ENCODE measurements at places on chromosomes 3 and 15.

DNA sequence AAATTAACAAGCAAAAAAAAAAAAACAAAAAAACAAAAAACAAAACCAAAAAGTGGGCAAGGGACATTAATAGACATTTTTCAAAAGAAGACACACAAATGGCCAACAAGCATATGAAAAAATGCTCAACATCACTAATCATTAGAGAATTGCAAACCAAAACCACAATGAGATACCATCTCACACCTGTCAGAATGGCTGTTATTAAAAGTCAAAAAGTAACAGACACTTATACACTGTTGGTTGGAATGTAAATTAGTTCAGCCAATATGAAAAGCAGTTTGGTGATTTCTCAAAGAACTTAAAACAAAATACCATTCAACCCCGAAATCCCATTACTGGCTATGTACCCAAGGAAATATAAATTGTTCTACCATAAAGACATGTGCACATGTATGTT is 222.4 kb upstream of the CD96 start:
- no peak for DNase-seq

DNA sequence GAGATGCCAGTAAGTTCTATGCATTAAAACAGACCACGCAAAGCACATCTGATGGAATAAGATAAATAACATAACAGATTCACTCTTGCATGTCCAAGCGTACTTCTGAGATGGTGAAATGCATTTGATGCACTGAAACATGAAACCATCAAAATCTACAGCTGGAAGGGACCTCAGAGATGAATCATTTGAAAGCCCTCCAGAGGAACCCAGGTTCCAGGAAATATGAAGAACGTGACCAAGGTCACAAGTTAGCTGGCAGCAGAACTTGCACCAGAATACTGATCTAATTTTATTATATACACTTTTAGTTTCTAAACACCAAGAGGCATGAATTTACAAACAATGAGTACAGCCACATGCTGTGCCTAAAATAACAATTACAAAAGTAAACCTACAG is 957.1 kb downstream of the FHIT start:
- DNase-seq = no peak

GRCh38 chr3:30004481-30004880 is 601.9 kb upstream of the TGFBR2 start:
- no peak for DNase-seq

GRCh38 chr3:195238586-195239118 is 32.3 kb downstream of the XXYLT1 start:
- no peak for DNase-seq

- no peak for DNase-seq
Measured at GRCh38 chr3:133443649-133444422, 44.0 kb downstream of the BFSP2 start.

GRCh38 chr3:77898621-77899020 is 858.7 kb downstream of the ROBO2 start:
- no peak for DNase-seq

- DNase-seq = no peak
Measured at GRCh38 chr3:101816215-101817149, 32.8 kb upstream of the NFKBIZ start.

DNA sequence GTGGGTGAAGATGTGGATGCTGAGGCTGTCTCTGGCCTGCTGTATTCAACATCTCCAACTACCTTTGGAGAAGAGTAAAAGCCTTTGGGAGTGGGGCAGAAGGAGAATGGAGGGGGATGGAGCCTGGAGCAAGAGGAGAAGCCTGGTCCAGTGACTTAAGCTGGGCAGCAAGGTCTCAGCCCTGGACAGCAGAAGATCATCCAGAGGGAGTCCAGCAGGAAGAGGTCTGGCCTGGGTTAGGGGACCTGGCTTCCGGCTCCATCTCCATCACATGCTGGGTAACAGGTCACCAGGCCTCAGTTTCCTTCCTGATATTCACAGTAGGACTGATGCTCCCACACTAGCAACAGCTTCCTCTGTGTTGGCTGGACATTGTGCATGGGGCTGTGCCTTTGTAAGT is 3.8 kb upstream of the ISL2 start:
- no peak for DNase-seq

GRCh38 chr15:58473724-58474123 is 41.9 kb downstream of the LIPC start:
- DNase-seq = no peak

- DNase-seq = no peak
Measured at GRCh38 chr3:107523289-107523538, 452 bp downstream of the BBX start.

DNA sequence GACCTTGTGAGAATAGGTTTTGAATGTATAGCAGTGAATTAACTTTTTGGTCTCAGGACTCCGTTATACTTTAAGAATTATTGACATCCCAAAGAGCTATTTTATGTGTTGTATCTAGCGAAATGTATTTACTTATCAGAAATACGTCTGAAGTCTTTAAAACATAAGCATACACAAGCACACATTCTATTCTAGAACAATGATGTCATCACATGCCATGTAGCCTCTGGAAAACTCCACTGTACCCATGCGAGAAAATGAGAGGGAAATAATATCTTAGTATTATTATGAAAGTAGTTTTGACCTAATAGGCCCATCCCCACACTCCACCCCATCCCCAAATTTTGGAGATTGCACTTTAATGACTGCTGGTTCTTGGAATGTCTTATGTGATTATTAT is 1.5 kb downstream of the POLR2M start:
- DNase-seq = no peak

- DNase-seq = peak; percentile 88
Measured at GRCh38 chr3:113659101-113659541, 37.3 kb downstream of the USF3 start.

DNA sequence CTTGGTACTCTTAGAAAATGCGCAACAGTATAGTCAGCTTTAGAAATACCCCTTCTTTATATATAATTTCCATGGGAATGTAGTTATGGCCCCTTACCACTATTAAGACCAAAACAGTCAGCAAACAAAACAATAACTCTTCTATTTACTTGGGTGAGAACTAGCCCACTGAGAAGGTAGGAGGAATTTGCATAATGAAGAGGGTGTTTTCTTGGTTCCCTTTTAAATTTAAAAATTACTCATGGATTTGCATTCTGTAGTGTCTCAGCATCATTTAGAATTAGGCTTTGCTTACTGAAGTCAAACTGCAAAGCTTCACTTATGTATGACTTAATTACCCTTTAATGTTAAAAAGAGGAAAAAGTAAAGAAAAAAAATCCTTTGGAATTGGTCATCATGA is 350.8 kb downstream of the PTPRG start:
- DNase-seq = no peak

- DNase-seq = peak; percentile 33
Measured at GRCh38 chr3:115999613-116000012, 376.3 kb downstream of the GAP43 start.

DNA sequence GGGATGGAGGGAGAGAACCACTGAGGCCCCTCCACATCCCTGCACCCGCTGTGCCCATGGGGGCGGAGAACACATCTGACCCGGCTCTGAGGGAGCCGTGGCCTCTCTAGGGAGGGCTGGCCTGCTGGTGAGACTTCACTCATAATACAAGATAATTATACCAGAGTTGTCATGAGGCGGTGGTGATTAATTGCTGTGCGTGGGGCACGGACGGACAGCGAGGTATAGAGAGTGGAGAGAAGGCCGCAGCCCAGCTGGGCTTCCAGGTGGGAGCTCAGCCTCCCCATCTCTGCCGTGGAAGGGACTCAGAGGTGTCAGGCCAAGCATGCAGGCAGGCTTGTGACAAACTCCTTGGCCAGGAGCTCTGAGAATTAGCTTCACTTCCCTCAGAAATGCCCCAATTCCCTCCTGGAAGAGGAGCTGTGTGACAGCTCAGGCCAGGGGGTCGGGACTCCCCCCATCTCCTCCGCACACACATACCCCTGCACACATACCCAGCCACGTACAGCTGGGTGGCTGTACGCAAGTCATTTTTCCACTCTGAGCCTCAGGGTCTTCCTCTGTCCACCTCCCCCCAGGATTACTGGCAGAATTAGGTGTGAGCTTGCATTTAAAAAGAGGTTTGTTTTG is 6.0 kb upstream of the GATA2 start:
- DNase-seq = no peak

GRCh38 chr3:194476784-194477183 is 10.0 kb downstream of the ATP13A3 start:
- no peak for DNase-seq

GRCh38 chr3:58093574-58094195 is 85.5 kb downstream of the FLNB start:
- no peak for DNase-seq

DNA sequence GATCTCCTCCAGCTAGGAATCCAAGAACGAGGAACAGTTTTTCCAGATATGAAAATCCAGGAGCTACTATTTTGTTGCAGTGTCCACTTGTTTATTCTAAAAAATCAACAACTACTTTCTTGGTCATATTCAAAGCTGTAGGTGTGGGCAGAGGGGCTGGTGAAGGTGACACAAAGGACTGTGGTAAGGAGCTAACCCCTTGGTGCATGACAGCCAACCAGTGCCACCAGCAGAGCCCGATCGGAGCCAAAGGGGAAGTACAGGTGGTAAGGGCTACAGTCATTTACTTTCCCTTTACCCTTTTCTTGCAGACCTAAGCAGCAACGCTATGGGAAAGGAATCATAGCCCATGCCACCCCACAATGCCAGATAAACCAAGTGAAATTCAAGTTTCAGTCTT is 30.7 kb downstream of the PLA1A start:
- DNase-seq = no peak

GRCh38 chr3:29618395-29619282 is 337.8 kb downstream of the RBMS3 start:
- no peak for DNase-seq

DNA sequence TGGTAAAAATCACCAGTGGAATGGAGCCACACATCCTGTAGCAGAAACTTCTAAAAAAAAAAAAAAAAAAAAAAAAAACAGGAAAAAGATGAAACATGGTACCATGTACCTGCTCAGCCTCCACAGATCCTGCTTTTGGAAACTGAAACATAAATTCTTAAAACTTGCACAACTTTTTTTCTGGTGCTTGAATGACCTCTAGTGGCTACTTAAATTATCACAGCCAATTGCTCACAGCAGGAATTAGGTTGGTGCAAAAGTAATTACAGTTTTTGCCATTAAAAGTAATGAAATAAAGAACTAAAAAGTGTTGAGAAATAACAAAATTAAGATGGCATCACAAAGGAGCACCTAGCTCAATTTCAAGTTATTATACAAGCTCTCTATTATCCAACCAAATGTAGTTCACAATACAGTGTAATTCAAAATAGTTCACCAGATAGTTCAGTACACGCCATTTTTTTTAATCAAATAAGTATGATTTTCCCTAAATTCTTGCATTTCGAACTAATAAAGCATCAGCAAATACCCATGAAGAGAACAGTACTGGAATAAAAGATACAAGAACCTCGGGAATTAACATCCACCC is 80.6 kb downstream of the ULK4 start:
- no peak for DNase-seq

DNA sequence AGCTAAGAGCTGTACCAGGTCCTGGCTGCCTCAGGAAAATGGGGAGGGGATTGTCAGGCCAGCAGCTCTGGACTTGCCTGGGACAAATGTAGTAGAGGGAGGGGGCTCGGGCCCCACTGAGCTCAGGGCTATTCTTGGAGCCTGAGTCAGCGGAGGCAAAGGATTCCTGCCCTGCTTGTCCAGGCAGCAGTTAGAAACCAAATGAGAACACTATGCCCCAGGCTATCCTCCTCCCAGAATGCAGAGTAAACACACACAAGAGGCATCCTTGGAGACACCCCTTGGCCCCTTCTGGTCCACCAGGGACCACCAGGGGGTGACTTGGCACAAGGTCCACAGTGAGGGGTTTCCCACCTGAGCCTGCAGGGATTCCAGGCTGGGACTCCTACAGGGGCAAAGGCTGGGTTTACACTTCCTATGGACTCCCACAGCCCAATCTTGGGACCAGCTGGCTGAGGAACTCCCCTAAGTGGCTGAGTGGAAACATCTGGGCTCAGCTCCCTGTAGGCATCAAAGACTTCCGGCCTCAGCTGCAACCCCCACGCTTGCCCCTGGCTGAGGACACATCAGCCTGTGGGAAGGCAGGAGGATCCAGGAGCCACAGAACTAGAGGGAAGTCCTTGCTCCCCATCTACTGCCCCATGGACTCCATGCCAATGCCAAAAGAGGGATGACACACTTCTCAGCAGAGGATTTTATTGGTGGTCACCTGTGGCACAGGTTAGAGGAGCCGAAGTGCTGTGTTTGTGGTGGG is 3.4 kb upstream of the COL7A1 start:
- DNase-seq = no peak

DNA sequence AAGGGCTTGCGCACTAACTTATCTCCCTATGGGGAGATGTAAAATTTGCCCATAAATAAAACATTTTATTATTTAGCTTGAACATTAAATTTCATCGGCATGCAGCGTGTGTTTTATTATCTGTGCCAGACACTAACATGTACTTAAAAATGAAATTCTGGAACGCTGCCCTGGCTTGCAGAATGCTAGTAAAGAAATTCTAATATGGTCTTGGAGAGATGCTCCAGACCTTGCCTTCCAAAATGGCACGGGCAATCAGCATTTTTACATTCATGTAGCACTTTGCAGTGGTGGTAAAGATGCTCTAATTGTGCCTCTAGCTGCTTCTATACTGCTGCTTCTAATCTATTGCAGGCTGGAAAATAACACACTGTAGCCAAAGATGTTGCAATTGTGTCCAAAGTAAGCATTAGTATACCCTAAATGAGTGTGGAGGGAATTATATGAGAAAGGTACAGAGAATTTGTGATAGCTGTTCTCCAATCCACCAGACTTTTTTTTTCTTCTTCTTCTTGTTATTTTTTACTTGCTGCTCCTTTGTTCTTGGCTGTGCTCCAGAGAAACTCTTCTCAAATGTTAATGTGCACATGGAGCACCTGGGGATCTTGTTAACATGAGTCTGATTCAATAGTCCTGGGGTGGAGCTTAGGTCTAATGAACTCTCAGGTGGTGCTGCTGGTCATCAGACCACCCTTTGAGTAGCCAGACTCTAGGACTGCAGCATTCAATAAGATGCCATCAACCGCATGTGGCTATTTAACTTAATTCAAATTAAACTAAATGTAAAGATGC is 47.3 kb downstream of the CRABP1 start:
- DNase-seq = no peak

GRCh38 chr3:149603126-149604074 is 54.4 kb downstream of the WWTR1 start:
- DNase-seq = no peak

GRCh38 chr3:186509423-186509822 is 34.8 kb downstream of the CRYGS start:
- DNase-seq = no peak

GRCh38 chr3:73687106-73688004 is 62.6 kb upstream of the PDZRN3 start:
- no peak for DNase-seq

GRCh38 chr3:186826410-186826975 is 16.0 kb upstream of the ADIPOQ start:
- DNase-seq = no peak
